Anterior cingulate cortex (tissue), 58 donors: ENCODE measurements at places on chromosomes 3 and 15.

DNA sequence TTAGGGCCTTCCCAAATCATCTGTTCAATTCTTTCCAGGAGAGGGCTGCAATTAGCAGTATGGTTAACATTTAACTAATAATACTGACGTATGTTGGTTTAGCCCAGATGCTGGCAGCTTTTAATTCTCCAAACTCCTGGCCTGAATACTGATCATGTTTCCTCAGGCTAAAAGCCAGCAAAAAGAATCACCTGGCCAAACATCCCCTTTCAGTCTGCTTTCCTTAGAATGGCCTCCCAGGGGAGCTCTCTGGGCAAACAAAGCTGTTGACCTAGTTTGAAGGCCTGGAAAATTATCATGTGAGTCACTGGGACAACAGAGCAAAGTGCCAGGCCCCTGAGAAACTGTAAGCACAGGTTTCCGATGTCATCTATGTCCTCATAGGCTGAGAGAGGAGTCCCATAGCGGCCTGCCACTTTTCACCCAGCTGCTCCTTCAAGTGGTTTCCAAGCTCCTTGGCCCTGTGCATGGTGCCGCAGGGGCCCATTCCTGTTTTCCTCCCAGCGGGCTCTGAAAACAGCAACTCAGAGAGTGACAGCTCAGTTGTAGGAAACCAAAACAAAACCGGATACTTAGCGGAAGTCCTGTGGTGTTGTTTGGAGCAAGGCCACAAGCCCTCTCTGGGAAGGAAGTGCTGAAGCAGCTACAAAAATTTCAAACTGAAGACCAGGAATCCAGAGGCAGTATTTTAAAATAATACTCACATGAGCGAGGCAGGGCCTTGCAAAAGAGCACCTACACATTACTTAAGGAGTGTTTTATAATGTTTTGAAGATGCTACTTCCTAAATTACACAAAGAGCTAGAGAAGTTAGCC lies 36.5 kb upstream of the RAB11A start:
- peak; percentile 65 for DNase-seq

DNA sequence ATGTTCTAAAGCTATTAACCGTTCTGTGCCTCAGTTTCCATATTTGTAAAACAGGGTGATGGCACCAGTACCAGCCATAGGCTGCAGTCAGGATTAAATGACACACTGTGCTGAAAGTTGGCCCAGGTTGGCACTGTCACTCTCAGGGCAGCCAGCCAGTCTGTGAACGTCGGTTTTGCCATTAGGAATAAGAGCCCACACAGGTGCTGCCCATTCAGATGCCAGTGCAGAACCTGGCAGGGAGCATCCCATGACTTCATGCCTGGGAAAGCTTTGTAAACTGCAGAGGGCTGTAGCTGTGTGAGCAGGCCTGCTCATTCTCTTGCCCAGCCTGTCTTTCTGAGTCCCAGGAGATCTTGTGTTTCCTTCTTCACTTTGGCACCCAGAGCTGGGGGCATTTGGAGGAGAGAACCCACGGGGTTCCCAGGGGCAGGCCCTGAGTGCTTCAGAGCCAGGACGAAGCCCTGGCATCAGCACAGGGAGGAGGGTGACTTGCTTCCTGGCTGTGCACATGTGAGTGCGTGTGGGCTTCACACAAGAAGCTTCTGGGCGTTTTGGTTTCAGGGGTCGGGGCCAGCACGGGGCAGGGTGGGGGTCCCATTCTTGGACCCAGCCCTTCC lies 46.9 kb downstream of the ZNF710 start:
- DNase-seq = no peak

DNA sequence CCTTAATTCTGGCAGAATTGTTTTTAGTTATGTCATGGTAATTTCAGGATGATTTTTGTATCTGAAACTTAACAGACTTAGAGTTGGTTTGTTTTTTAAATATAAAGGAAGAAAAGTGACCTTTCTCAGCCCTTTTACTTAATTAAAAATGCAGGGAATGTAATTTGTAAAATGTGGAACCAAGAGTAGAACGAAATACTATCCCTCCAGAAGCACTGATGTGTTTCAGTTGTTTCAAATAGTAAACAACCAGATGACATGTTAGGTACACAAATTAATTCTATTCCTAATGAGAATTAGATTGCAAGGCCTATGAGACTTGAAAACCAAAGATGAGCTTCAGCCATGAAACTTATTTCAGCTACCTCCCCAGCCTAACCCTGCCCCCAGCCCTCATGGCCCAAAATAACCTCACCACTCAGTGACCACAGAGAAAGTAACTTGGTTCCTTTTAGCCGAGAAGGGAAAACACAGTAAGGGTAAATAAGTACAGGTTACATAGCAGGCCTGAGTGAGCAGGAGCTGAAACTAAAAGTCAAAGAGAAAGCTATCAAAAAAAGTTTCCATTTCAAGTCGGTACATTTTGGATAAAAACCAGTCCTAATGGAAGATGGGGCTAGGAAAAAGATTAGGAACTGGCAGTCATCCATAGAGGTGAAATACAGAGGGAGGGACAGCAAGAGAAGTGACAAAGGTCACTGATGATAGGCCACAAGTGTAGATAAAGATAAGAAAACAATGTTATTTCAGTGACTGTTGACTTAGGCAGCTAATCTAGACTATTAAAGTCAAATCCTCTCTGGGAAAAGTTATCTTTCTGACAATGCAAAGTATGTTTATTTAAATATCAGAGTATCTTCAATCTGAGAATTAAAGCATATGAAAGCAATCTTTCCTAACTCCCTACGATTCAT lies 23.2 kb downstream of the SENP8 start:
- no peak for DNase-seq

DNA sequence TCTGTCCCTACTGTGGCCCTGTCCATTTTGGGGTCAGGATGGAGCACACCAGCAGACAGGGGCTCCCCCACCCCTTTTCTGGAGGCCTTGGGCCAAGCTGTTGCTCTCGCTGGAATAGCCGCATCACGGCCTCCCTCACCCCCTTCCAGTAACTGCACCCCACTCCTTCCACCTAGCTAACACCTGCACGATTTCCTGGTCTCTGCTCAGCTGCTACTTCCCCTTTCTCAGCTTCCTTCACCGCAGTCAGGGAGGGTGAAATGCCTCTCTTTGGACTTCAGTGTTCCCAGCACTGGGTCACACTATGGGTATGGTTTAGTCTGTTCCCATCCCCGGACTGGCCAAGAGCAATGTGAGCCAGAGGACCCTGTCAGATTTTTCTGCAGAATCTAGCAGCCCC lies 400.2 kb downstream of the MCTP2 start:
- no peak for DNase-seq

DNA sequence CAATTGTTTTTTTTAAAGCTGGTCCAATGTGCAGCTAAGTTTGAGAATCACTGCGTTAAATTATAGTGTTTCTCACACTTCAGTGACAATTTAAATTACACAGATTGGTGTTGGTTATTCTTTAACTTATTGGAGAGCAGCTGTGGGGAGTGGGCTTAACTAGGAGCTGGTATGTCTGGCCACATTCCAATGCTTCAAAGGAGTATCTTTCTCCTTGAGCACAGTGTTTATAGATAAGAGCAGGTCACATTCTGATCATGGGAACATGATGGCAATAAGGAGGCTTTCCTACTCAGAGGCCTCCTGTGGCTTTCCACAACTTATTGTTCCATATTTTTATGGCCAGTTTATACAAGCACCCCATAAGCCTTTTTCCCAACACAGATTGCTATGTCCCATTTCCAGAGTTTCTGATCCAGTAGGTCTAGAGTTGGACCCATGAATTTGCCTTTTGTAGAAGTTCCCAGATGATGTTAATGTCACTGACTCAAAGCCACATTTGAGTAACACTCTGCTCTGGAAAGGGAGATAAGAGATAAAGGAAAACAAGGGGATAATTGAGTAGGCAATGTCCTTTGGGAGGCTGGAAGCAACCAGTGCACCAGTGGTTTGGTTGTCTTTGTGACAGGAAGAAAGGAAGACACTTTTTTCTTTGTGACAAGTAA lies 33.0 kb upstream of the PLSCR4 start:
- DNase-seq = no peak

DNA sequence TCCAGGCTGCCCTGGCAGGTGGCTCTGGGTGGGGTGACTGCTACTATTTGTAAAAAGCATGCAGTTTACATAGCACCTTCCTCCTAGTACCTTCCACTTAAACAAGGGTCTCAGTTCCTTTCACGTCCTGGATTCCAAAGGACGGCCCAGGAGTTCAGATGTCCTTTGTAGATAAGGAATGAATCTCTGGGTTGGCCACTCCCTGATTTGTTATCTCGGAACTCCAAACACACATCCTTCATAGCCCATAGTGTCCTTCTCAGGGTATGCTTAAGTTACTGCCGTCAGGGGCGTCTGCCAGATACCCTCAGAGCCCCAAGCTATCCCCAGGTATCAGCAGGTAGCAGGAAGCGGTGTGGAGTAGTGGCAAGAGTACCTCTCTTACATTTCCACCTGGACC lies 101.1 kb upstream of the PLXNA1 start:
- DNase-seq = no peak

DNA sequence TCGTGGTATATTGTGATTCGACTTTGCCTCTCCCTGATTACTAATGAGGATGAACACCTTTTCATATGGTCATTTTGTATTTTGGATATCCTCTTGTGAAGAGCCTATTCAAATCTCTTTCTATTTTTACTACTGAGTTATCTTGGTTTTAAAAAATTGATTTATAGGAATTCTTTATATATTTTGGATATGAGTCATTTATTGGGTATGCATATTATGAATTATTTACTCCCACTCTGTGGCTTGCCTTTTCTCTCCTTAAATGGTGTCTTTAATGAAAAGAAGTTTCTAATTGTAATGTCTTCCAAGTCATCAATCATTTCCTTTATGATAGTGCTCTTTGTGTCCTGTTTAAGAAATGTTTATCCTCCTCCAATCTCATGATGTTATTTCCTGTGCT lies 191.5 kb upstream of the DPH6 start:
- DNase-seq = no peak

DNA sequence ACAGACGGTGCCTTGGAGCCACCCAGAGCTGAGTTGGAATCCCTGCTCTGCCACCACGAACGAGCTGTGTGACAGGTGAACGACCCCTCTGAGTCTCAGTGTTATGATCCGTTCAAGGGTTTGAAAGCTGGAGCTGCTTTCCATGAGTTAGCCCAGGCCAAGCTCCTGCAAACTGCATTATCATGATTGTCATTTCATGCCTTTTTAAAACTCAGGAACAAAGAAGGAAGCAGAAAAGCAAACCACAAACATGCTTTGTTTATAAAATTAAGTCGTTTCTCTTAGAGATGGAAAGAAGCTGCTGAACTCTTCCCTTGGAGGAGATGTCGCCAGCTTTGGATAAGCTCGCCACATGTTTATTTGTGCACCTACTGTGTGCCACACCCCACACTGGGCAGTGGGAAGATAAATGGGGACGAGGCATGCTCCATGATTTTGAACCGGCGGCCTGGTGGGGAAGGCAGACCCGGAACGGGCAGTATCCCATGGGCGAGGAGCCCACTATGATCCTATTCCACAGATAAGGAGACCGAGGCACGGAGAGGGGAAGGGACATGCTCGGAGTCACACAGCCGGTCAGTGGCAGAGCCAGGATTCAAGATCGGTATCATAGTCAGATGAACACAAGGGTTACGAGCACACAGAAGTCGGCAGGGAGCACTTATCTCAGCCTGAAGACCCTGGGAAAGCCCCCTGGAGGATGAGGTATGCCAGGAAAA lies 15.9 kb downstream of the HRH1 start:
- DNase-seq = no peak

DNA sequence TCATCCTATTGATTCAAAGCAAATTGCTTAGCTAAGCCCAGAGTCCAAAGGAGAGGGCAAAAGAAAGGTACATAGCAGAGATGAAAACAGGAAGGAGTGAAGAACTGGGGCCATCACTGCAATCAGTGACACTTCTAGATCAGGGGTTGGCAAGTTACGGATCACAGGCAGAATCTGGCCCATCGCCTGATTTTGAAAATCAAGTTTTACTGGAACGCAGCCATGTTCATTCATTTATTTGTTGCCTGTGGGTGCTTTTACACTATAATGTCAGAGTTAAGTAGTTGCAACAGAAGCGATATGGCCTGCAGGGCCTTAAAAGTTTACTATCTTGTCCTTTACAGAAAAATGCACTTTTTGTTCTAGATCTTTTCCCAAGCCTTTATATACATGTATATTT lies 271.7 kb upstream of the TOPAZ1 start:
- no peak for DNase-seq
